ENCODE measurements at places on chromosomes 7 and 10.

DNA sequence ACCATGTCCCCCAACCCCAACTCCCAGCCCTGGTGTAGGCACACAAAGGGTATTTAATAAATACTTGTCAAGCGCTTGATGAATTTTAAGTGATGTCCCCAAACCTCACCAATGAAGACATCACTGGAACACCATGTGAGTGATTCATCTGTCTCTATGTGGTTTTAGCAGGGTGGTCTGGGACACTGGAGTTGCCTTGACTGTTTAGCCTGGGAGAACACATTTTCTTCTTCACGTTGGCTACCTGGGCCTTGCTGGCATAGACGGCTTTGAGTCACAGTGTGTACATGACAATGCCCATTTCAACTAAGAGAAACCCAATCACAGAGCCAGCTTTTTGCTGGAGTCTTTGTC, 24.8 kb upstream of the SHH start:
- no peaks in the 10 kb centered on the region for H3K27me3 ChIP-seq
- no peaks in the 10 kb centered on the region for H3K36me3 ChIP-seq
- H3K4me1 ChIP-seq = no peaks in the 10 kb centered on the region

DNA sequence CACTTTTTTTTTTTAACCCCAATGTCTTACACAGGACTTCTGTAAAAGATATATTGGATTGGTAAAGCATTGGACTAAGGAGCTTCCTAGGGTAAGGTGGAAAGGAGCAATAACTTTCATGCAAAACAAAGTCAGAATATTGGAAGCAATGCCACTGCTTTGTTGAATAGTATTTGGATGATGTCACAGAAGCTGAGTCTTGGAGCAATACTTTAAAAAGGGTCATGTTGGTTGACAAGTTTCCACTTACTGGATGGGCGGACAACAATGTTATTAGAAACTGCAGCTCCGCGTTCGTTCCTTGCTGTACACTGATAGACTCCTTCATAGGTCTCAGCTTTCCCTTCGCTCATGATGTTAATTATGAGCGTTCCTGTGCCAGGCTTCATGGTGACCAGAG, 101.9 kb upstream of the LAMB4 start:
- H3K36me3 ChIP-seq = no peaks in the 10 kb centered on the region
- H3K27ac ChIP-seq = no peak overlapping the region
- DNase-seq = no peak
- no peaks in the 10 kb centered on the region for H3K27me3 ChIP-seq

DNA sequence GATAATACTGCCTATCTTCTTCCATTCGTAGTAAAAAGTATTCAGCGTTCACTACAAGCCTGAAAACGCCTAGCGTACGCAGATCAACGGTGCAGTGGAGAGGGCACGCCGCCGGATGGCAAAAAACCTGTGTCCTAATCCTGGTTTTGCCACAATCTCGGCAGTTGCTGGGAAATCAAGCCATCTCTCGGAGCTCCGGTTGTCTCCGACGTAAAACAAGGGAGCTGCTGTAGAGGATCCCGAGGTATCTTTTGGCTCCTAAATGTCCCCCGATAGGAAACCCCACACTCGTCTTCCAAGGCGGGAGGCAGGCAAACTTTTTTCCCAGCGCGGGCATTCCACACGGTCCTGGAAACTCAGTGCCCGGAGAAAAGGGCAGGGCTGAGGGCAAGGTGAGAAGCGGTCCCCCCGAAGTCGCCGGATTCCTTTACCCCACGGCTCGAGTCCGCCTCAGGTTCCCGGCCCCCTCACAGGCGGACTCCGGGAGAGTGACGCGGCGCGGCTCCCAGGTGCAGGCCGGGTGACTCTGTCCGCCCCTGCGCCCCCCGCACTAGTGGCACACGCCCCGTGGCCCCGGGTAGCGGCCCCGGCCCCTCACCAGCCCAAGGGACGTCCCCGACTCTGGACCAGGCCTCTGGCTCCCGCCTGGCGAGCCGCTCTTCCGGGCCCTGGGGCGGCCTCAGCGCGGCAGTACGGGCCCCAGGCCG, 649 bp downstream of the IDE start:
- no peaks in the 10 kb centered on the region for H3K27me3 ChIP-seq
- peak overlapping the region; percentile 83 for H3K27ac ChIP-seq
- H3K4me1 ChIP-seq = peaks cover 11% of the 10 kb centered on the region
- peak overlapping the region; percentile 100 for H3K4me3 ChIP-seq
- no peaks in the 10 kb centered on the region for H3K36me3 ChIP-seq

GRCh38 chr10:98915911-98916310, 319.7 kb downstream of the HPSE2 start:
- H3K4me3 ChIP-seq = no peak overlapping the region
- no peaks in the 10 kb centered on the region for H3K4me1 ChIP-seq
- H3K27ac ChIP-seq = no peak overlapping the region

- H3K27ac ChIP-seq = peak overlapping the region; percentile 95
- H3K4me3 ChIP-seq = peak overlapping the region; percentile 78
- no peak for DNase-seq
- no peaks in the 10 kb centered on the region for H3K4me1 ChIP-seq
- no peaks in the 10 kb centered on the region for H3K36me3 ChIP-seq
Measured at GRCh38 chr10:31317652-31318381, 1.2 kb upstream of the ZEB1 start.

- no peaks in the 10 kb centered on the region for H3K4me1 ChIP-seq
- H3K4me3 ChIP-seq = no peak overlapping the region
- no peak overlapping the region for H3K27ac ChIP-seq
- no peaks in the 10 kb centered on the region for H3K27me3 ChIP-seq
- no peaks in the 10 kb centered on the region for H3K36me3 ChIP-seq
Measured at GRCh38 chr7:85602196-85602595, 415.3 kb upstream of the SEMA3D start.

- H3K4me3 ChIP-seq = no peak overlapping the region
- no peaks in the 10 kb centered on the region for H3K36me3 ChIP-seq
- no peak for DNase-seq
- H3K27me3 ChIP-seq = no peaks in the 10 kb centered on the region
- H3K27ac ChIP-seq = no peak overlapping the region
Measured at GRCh38 chr10:68095153-68095552, 14.1 kb upstream of the MYPN start.

- no peaks in the 10 kb centered on the region for H3K36me3 ChIP-seq
- H3K4me3 ChIP-seq = peak overlapping the region; percentile 80
- H3K27ac ChIP-seq = peak overlapping the region; percentile 89
- DNase-seq = no peak
- H3K4me1 ChIP-seq = peaks cover 46% of the 10 kb centered on the region
Measured at GRCh38 chr10:6145166-6145987, 56.5 kb downstream of the RBM17 start.

DNA sequence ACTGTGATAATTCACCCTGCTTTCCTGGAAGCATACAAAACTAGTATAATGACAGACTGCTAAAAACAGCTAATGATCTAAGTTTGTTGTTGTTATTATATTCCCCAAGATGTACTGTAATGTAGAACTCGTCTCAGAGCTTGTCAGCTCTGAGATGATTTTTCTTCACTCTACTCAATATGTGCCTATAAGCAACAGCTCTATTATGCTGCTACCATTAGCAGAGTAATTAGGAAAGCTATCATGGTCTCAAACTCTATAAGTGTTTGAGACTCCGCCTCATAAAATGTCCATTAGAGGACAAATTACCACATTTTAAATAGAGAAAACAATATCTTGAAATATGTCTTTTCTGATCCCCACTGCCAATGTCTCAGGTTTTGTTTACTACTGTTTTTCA, 476.5 kb upstream of the PCDH15 start:
- H3K27ac ChIP-seq = no peak overlapping the region
- no peak overlapping the region for H3K4me3 ChIP-seq
- H3K4me1 ChIP-seq = no peaks in the 10 kb centered on the region
- no peaks in the 10 kb centered on the region for H3K36me3 ChIP-seq

GRCh38 chr7:46283852-46284251, 362.8 kb upstream of the IGFBP3 start:
- no peaks in the 10 kb centered on the region for H3K36me3 ChIP-seq
- no peaks in the 10 kb centered on the region for H3K27me3 ChIP-seq
- no peak overlapping the region for H3K4me3 ChIP-seq
- H3K4me1 ChIP-seq = no peaks in the 10 kb centered on the region
- H3K27ac ChIP-seq = no peak overlapping the region

DNA sequence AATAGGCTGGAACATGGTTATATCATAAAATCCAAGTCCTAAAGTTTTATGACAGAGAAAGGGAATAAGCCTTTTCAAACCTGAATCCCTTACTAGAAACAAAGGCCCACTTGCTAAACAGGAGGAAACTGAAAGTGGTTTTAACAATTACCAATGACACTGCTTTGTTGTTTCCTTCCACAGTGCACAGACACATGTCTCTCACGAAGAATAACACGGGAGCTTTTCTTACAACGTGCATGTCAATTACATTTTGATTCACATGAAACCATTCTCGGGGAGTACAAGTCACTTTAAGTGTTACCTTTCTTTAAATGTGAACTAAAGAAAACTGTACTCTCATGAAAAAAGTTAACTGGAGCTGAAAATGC, 1.4 kb downstream of the MRPS33 start:
- H3K27ac ChIP-seq = peak overlapping the region; percentile 99
- H3K27me3 ChIP-seq = no peaks in the 10 kb centered on the region
- peaks cover 6% of the 10 kb centered on the region for H3K4me1 ChIP-seq

- no peak overlapping the region for H3K4me3 ChIP-seq
- DNase-seq = no peak
- no peak overlapping the region for H3K27ac ChIP-seq
- H3K4me1 ChIP-seq = peaks cover 24% of the 10 kb centered on the region
- no peaks in the 10 kb centered on the region for H3K27me3 ChIP-seq
- no peaks in the 10 kb centered on the region for H3K36me3 ChIP-seq
Measured at GRCh38 chr10:35372329-35372728, 36.0 kb downstream of the CCNY start.

DNA sequence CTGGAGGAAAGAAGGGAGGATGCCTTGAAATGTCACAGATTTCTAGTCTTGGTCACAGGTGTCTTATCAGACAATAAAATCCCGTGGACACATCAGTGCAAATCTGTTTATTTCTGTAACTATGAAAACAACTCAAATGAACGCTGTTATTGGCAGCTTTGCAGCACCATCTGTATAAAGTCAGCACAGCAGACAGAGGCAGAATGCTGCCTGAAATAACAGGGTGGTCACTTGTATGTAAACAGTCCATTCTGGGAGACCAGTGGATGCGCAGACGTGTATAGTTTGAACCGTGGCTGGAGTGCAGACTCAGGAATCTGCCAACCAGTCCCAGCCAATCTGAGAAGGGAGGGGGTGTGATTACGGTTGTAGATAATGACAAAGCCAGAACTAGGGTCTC, 54.8 kb downstream of the SEC23IP start:
- no peak overlapping the region for H3K4me3 ChIP-seq
- no peak for DNase-seq
- no peak overlapping the region for H3K27ac ChIP-seq
- H3K4me1 ChIP-seq = no peaks in the 10 kb centered on the region
- H3K36me3 ChIP-seq = peaks cover 9% of the 10 kb centered on the region

GRCh38 chr7:15463801-15464666, 97.8 kb downstream of the AGMO start:
- H3K4me3 ChIP-seq = no peak overlapping the region
- no peaks in the 10 kb centered on the region for H3K36me3 ChIP-seq
- DNase-seq = no peak

DNA sequence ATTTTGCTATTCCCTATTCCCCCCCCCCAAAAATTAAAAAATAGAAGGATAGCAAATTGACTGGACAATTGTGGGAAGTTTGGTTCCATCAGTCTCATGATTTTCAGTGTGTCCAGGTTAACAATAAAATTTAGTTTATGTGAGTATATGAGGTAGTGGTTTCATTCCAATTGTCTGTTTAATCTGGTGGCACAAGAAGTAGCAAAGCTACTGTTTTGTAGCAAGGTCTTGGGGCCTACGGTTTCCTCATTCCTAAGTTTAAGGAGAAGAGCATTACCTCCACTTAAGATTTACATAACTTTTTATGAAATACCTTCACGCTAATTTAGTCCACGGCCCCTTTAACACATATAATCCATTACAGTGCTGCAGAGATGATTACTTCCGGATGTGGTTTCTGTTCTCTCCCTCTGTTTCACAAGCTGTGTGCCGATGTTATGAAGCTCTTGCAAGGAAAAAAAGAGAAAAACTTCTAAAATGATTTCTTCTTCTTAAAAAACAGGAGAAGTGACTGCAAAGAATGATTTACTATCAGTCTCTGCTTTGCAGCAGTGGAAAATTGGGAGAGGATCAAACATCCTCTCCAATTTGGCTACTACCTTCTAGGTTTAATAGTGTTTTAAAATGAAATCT, 32.7 kb upstream of the NPVF start:
- no peaks in the 10 kb centered on the region for H3K27me3 ChIP-seq
- H3K4me3 ChIP-seq = peak overlapping the region; percentile 43
- no peak for DNase-seq
- H3K36me3 ChIP-seq = no peaks in the 10 kb centered on the region

GRCh38 chr10:6669269-6669859, 89.3 kb upstream of the PRKCQ start:
- no peak for DNase-seq
- H3K27ac ChIP-seq = no peak overlapping the region
- H3K27me3 ChIP-seq = no peaks in the 10 kb centered on the region
- H3K4me3 ChIP-seq = no peak overlapping the region

DNA sequence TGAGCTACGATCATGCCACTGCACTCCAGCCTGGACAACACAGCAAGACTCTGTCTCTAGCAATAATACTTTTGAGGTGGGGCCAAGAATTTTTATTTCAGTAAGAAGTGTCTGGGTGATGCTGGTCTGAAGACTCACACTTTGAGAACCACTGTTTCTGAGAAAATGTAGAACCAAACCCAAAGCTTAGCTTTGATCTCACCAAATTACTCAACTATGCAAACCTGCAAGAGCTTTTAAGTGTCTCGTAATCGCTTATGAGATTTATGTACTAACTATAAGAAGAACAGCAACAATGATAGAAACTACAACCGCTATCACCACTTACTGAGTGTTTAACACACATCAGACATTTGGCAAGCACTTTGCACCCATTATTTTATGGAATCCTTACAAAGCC, 29.5 kb downstream of the APBB1IP start:
- H3K27me3 ChIP-seq = no peaks in the 10 kb centered on the region
- peak overlapping the region; percentile 58 for H3K27ac ChIP-seq
- DNase-seq = no peak
- H3K36me3 ChIP-seq = peaks cover 9% of the 10 kb centered on the region
- H3K4me1 ChIP-seq = peaks cover 24% of the 10 kb centered on the region

- DNase-seq = no peak
- peaks cover 11% of the 10 kb centered on the region for H3K36me3 ChIP-seq
- H3K4me3 ChIP-seq = no peak overlapping the region
- no peak overlapping the region for H3K27ac ChIP-seq
Measured at GRCh38 chr7:140694592-140694991, 1.9 kb upstream of the NDUFB2 start.
